Osteoblast (primary cell): ENCODE measurements at places on chromosomes 13 and 19. TPM values are rescaled to one million over a fixed set of nuclear protein-coding genes. Genes with fewer than 3 reads are reported as not detected.

- peak; percentile 86 for DNase-seq
Measured at GRCh38 chr19:41263042-41263849, 926 bp upstream of the HNRNPUL1 start.

- peak; percentile 99 for DNase-seq
Measured at GRCh38 chr19:7888145-7888825, at the start of gene LRRC8E. LRRC8E (plus strand) TSS chr19:7888510; CDS start chr19:7895604, 7,094 bp downstream.

DNA sequence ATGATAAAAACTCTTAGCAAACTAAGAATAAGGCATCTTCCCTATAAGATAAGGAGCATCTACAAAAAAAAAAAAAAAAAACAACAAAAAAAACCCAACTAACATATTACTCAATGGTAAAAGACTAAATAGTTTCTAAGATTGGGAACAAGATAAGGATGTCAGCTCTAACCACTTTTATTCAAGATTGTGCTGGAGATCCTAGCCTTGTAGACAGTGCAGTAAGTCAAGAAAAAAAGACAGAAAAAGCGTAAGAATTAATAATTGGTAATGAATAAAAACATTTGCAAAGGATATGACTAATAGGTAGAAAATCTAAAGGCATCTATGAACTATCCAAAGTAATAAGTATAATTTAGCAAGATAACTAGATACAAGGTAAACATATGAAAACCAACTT, 33.0 kb downstream of the ZIC2 start:
- peak; percentile 30 for DNase-seq

DNA sequence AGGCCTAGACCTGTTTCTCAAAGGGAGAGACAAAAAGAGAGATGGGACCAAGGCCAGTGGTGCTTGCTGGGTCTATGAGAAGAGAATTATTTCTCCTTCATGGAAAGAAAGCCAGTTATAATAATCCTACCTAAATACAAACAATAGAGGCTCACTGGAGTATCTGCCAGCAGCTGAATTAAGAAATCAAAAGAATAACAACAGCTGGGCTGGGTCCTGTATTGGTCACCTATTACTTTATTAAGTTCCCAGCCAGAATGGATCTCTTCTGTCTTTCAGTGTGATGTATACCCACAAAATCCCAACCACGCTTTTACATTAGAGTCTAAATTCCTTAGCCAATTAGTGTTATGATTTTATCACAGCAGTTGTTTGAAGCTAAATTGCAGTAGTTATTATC, 297.8 kb upstream of the DACH1 start:
- DNase-seq: no peak

DNA sequence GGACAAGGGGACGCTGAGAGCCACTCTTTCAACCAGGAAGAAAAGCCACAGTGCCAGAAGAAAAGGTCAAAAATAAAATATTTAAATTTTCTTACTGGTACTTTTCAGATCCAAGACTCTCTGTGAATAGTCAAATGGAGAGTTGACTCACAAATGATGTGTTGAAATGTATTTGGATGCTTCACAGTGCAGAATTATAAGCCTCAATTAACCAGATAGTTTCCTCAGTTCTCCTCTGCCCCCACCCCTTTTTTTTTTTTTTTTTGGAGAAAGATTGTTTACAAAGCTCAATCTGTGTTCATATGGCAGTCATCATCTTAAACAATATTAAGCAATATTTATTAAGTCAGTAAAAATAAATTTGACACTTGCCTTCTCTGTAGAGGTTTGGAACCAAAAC, 470.8 kb downstream of the FGF9 start:
- no peak for DNase-seq

- no peak for DNase-seq
Measured at GRCh38 chr13:83980331-83980730, 98.1 kb upstream of the SLITRK1 start.

Gene ZNF723
- not detected in 2 replicates for total RNA-seq

Gene ZNF90
- total RNA-seq: 1.1 and 1.2 TPM in 2 replicates

Gene CRLF1
- 6.9 and 15.9 TPM in 2 replicates for total RNA-seq

Gene CCDC70
- not detected in 2 replicates for total RNA-seq
